ENCODE measurements at places on chromosomes 3 and 15.

GRCh38 chr3:42983927-42984326 is 4.8 kb downstream of the GASK1A start:
- no peak for DNase-seq

- DNase-seq, result peak; percentile 51
Measured at GRCh38 chr3:193665370-193665989, 72.5 kb downstream of the OPA1 start.

GRCh38 chr3:13506239-13506638 is 26.1 kb downstream of the HDAC11 start:
- no peak for DNase-seq

GRCh38 chr3:179881791-179882190 is 154.9 kb downstream of the PEX5L start:
- no peak for DNase-seq

DNA sequence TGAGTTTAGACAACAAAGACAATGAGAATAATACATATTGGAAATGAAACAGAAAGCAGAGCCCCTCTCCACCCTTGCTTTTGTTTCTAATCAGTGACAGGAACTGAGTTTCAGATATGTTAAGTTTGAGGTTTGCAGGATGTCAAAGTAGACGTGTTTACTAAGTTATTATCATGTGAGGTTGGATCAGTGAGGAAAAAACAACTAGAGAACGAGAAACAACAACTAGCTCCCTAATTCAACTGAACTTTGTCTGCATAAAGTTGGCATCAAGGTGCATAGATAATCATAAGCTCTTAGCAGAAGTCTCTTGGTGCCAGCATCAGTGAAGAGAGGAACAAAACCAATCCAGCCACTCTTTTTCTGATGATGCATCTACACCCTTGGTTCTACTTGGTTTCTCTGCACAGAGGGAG is 491.1 kb upstream of the NR2F2 start:
- DNase-seq, result no peak

GRCh38 chr15:69070396-69070795 is 55.9 kb downstream of the NOX5 start:
- no peak for DNase-seq

DNA sequence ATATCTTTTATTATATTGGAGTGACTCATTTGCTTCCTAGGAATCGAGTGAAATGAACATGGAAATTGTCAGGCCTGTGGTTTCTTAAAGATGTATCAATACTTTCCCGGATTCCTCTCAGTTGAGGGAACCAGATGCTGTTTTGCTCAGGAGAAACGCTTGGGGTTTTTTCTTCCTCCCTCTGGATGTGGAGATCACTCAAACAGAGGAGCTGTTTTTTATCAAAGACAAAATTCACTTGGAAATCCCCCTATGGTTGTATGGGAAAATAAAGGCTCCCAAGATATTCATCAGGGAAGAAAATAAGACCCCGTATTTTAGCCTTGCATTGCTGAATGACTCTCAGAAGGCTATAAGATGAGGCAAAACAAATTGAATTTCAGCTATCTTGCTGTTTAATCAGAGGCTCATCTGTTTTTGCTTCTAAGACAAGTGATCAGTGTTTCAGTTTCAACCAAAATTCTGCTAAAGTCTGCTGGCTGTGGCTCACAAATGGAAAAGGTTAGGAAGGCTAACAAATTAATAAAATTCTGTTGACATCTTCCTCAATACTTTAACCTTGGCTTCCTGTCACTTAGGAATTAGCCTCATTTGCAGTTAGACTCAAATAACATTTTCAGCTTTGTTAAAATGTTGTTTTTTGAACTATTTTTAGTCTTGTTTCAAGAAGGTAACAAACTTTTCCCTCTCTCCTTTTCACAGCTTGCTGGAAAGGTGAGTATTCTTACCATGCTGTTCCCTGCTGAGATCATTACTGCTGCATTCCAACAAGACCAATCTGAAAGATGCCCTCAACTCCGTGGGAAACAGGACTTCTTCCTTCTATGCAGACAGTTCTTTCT is 83.6 kb downstream of the COL6A5 start:
- DNase-seq, result no peak

GRCh38 chr15:63077952-63078351 is 35.4 kb downstream of the TPM1 start:
- DNase-seq, result no peak

DNA sequence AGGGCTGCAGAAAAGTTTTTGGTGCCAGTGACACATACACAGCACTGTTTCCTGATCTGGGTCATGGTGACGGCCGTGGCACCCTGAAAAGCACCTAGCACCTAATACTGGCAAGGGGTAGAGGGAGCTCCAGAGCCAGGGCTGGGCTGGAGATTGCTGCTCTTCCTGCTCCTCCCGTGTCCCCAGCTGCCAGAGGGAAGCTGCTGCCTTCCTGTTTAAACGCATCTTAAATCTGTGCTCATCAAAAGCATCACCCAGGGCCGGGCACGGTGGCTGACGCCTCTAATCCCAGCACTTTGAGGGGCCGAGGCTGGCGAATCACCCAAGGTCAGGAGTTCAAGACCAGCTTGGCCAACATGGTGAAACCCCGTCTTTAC is 156.7 kb upstream of the MEF2A start:
- peak; percentile 72 for DNase-seq

DNA sequence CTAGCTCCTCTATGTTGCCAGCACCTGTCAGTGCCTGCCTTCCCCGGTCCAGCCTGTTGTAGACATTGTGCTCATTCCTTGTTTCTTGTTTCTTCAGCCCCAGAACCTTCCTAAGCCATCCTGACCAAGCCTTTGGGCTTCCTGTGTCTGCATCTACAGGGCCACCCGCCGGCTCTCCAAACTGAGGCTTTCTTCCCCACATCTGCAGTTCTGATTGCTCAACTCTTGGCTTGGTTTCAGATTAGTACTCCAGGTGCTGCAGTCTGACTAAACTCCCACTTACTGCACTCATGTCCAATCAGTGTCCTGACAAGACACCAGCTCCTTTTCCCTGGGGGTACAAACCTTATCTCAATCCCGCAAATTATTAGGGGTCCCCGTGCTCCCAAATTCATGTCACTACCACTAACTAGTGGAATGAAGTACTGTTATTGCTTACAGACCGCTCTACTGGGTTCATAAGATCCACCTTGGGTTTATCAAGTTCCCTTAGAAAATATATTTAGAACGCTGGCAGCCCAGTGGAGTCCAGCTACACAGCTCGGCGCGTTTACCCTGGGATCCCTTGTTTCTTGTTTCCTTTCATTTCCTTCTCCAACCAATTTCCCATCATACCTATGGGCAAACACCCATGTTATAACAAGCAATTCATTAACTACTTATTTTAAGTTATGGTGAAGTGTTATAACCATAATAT is 114.2 kb upstream of the TJP1 start:
- no peak for DNase-seq

GRCh38 chr3:53230789-53231188 is 25.0 kb downstream of the TKT start:
- no peak for DNase-seq

GRCh38 chr3:81497572-81498251 is 263.7 kb downstream of the GBE1 start:
- no peak for DNase-seq

- no peak for DNase-seq
Measured at GRCh38 chr3:18917923-18918322, 230.4 kb upstream of the KCNH8 start.

- DNase-seq, result no peak
Measured at GRCh38 chr15:23384371-23384770, 29.8 kb downstream of the GOLGA8S start.

DNA sequence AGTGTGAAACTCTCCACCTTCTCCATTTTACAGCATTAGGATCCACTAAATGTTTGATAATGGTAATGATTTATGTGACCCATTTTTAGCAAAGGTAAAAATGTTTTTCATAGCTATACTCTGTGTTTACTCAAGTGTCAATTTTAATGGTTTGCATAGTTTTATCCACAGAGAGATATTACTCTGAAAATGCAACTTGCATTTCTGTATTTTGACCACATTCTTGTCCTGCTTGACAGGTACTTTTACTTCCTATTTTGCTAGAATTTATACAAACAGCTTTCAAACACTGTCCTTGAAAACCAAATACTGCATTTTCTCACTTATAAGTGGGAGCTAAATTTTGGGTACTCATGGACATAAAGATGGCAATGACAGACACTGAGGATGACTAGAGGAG is 62.9 kb downstream of the SERPINI1 start:
- DNase-seq, result no peak

DNA sequence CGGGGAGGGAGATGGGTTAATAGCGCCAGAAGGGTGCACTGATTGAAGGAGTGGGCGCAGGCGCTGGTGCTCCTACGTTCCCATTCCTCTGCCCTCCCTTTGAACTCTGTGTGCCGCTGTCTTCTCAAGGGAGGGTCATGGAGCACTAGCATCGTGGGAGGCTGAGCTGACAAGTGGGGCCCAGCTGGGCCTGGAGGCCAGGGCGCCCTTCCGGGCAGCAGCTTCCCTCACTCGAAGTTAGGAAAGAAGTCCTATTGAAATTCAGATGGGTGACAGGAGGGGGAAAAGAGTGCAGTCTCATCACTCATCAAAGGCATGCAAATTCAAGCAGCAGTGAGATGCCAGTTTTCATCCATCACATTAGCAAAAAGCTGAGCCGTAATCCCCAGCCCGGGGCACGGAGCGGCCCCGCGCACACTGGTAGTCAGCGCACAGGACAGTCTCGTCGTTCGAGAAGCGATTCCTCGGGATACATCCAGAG is 128.2 kb downstream of the LRRK1 start:
- no peak for DNase-seq

DNA sequence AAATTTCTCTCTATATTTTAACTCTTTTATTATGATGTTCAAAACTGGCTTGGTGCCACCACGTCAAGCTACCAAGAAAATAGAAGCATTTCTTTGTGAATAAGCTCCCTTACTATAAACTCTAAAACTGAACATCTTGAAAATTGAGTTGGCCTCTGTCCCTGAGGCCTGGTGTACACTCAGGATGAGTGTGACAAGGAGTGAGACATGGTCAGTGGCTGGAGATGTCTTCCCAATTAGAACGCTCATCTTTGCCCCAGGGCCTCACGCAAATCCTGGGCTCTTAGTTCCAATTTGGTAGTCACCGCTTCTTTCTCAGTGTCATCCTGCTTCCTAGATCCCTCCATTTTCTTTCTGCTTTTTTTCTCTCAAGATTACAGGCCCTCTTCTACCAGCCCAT is 26.2 kb downstream of the SLC2A2 start:
- DNase-seq, result no peak

- DNase-seq, result no peak
Measured at GRCh38 chr15:83602021-83602420, 51.9 kb upstream of the ADAMTSL3 start.

DNA sequence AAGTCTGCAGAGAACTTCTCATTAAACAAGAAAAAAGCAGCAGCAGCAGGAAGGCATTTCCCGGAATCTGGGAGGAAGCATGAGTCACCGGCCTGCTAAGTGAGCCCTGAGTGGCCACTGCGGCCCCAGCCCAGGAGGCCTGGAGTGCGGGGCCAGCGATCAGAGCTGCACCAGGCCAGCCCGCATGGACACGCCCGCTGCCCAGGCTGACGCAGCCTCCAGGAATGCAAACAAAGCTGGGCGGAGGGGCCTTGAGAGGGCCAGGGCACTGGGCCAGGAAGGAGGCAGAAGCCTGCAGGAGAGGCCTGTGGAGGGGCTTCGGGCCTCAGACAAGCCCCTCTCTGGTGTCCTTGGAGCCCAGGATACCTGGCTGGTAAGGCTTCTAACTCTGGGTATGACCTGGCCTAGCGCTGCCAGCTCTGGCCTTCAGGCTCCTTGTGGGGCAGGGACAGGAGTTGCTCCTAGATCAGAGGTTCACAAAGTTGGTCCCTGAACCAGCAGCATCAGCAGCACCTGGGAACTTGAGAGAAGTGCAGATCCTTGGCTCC is 101.2 kb downstream of the SMAD6 start:
- peak; percentile 54 for DNase-seq

- no peak for DNase-seq
Measured at GRCh38 chr3:56928379-56929068, 126.8 kb upstream of the ARHGEF3 start.

DNA sequence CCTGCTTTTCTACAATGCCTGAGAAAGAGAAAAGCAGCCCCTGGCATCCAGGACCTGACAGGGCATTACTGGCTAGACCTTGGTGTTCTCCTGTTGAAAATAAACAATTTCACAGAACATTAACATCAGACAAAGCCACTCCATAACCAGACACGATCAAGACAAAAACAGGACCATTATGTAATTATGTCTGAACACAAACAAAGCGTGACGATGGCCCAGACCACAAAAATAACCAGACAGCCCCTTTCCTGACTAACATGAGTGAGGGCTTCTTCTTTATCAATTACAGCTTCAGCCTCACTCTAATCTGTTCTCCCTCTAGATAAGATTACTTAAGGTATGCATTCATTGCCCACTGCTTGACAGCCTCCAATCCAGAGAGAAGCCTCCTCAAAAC is 172.7 kb upstream of the LMCD1 start:
- DNase-seq, result no peak

- no peak for DNase-seq
Measured at GRCh38 chr15:89370120-89370977, 35.7 kb upstream of the POLG start.

DNA sequence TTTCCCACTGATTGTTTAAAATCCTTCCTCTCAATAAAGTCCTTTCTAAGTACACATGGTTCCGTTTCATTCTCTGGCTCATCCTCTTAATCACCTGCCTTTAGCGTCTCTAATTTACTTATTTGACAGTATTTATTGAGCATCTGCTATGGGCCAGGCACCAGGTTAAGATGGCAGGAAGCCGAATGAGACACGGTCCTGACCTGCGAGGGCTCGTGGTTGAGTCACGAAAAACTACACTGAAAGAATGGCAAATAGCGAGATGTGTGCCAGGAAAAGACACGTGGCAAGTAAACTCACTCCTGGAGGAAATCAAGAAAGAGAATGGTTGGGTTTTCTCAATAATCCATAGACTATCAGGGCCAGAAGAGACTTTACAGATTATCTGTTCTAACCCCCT is 60.9 kb downstream of the HES1 start:
- DNase-seq, result no peak

DNA sequence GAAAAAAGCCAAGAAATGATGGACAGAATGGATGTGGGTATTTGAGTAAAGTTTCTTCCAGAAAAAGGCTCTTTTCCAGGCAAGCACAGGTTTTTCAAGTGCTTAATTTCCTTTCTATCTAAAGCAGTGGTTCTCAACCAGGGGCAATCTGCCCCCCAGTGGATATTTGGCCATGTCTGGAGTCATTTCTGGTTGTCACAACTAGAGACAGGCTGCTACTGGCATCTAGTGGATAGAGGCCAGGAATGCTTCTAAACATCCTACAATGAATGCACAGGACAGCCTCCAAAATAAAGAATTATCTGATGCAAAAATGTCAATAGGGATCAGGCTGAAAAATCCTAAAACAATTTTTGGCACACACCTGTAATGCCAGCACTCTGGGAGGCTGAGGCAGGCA is 23.9 kb downstream of the SEC22C start:
- DNase-seq, result no peak

DNA sequence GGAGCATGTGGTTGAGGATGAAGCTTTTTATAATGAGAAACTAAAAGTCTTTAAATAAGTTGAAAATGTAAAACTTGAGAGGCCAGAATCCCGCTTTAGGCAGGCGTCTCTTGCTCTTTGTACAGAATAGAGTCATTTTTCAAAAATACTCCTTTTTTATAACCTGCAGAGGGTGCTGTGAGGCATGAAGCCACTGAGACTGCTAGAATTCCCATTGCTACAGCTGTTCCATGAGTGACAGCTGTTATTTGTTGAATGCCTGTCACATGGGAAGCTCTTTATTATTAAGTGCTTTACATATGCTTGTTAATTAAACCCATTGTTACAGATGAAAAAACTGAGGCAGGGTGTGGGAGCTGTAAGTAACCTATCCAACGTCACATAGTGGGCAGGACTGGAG is 18.5 kb downstream of the MINAR1 start:
- DNase-seq, result no peak

- no peak for DNase-seq
Measured at GRCh38 chr15:59208613-59209249, 2.1 kb downstream of the LDHAL6B start.
